Pulmonary artery endothelial cell (primary cell): ENCODE measurements at places on chromosomes 2 and 18. TPM values are rescaled to one million over a fixed set of nuclear protein-coding genes. Genes with fewer than 3 reads are reported as not detected.

Gene ZNF892
- 5.1 and 8.6 TPM in 2 replicates for total RNA-seq

Gene HRH4
- total RNA-seq = 0.07 TPM in 1 of 2 replicates, not detected in the other

Gene TMEM17
- total RNA-seq = 0.63 and 1.5 TPM in 2 replicates

Gene RESP18
- total RNA-seq = not detected in 2 replicates

DNA sequence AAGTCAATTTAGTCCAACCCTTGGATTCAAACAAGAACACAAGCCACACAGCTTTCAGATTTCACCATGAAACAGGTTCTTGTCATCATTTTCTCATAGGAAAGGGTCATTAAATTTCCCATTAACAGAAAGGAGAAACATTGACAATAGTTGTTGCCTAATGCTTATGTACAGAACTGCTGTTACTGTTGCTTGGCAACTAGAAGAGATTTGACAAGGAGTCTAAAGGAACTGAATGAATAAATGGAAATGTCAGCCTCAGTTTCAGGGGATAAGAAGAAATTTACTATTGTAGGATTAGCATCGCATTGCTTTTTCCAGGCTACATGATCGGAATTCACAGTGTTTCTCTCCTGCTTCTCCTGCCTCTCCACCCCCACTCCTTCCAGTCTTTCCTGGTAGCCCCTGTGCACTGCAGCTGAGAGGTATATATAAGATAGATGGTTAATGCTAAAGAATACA, 90.3 kb downstream of the SPATS2L start:
- no peak for DNase-seq

DNA sequence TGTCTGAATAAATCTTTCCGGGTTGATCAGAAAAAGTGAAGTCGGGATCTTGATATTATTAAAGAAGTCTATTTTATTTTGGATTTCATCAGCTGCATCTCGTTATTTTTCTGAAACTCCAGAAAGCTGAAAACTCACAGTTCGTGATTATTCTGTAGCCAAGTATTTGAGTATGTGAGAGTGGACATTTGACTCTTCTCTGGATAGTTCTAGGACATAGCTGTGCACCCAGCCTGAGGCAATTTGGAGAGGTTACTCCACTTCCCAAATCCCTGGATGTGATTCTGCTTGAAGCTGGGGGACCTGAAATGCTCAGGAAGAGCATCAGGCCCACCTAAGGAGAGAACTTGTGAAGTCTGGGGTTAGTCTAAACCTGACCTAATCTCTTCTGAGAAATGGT, 117.6 kb upstream of the PID1 start:
- no peak for DNase-seq

DNA sequence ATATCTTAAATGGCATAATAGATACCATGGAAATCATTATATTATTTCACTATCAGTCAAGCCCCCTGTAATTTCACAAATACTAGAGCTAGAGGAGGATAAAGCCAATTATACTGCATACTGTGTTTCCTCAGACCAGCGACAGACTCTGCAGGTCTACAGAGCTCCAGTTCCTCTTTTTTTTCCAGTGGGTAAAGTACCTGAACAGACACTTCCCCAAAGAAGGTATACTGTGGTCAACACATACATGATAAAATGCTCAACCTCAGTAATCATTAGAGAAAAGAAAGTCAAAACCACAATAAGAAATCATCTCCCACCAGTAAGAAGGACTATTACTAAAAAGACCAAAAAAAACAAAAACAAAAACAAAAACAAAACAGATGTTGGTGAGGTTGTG, 44.6 kb downstream of the SCN7A start:
- DNase-seq = no peak

- no peak for DNase-seq
These were observed 214.6 kb downstream of the TRIB2 start for GRCh38 chr2:12931186-12931844.

GRCh38 chr2:161586517-161587167, 37.6 kb upstream of the SLC4A10 start:
- no peak for DNase-seq

DNA sequence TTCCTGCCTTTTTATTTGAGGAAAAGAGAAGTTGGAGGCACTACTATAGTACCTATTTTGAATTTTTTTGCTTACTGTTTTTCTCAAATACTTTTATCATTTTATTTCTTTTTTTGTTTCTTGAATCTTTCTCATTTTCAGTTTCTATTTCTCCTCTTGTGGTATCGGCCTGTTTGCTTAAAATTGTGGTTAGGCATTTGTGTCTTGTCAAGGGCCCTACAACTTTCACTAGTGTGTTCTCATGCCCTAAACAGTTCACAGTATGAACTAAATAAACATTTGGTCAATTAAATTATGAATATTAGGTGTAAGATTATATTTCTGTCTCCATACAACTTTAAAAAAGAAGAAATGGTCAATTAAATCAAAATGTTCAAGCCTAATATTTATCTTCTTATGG, 613.5 kb downstream of the MBD2 start:
- DNase-seq = no peak

GRCh38 chr2:111239581-111240249, 119.0 kb downstream of the BCL2L11 start:
- DNase-seq = no peak

- DNase-seq = no peak
These were observed 678.0 kb upstream of the ZEB2 start for GRCh38 chr2:145197944-145198343.

GRCh38 chr2:28452534-28453081, 43.3 kb upstream of the PLB1 start:
- no peak for DNase-seq
